ENCODE measurements at places on chromosomes 7 and 10.
A peak's percentile ranks its signal among the peaks of the same experiment; 100 is the strongest.

GRCh38 chr7:39851466-39852045 lies 98.5 kb upstream of the CDK13 start:
- no peak for DNase-seq

GRCh38 chr7:50205011-50205410 lies 99.5 kb upstream of the IKZF1 start:
- DNase-seq = no peak

DNA sequence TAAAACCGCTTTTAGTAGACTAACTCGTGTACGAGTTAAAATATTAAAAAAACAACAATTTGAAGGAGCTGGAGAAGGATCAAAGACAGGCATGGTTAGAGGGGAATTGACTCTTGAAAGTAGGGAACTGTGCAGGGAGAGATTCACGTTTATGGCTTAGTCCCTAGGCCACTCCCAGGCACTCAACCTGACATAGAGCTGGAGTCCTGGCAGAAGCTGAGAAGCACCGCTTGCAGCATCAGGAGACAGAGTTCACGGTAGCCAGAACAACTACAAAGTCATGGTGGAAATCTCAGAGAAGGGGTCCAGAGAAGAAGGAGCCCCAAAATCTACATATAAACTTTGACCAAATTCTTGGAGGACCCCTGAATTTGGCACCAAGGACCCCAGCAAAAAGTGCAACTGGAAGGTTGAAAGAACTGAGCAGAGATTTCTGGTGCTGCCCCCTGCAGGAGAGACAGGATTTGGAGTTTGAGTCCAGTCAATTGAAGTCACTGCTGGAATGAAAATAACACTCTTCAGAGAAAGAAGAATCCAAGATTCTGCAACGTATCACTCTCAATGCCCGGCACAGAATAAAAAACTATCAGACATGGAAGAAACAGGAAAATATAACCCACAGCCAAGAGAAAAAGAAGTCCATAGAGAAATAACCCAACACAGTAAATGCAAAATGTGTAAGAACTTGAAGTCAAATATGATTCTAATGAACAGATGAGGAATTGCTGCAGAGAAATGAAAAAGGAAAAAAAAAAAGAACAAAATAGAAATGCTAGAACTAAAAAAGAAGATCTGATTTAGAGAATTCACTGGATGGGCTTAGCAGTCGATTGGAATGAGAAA lies 493.3 kb upstream of the PODXL start:
- DNase-seq = no peak

GRCh38 chr10:84401854-84402611 lies 73.6 kb downstream of the CCSER2 start:
- DNase-seq = no peak

- no peak for DNase-seq
Measured at GRCh38 chr7:20153999-20154398, 63.2 kb downstream of the MACC1 start.

DNA sequence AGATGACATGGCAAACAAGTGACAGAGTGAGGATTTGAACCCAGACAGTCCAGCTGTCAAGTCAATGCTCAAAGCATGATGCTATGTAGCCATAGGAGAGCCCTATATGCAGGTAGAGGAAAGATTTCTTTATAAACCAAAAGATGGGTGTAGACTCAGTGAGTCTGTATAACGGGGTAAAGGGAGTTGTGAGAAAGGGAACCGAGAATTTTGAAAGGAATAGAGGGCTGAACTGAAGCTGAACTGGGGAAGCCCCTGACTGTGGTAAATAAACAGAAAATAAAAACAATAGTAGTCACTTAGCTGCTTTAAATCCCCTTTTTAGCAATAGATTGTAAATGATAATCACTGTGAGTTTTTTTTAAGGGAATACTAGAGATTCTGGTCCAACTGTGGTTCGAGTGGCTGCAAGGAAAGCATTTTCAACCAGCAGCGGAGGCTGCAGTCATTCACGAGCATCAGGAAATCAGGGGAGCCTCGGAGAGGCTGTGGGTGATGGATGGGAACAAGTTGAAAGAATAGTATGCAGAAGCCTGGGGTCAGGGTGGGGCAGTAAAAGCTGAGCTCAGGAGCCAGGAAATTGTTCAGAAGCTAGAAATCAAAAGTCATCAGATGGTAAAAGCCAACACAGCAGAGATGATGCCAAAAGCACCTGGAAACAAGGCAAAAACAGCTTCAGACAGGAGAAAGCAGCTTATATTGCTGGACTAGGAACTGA lies 393.5 kb downstream of the GFRA1 start:
- no peak for DNase-seq

DNA sequence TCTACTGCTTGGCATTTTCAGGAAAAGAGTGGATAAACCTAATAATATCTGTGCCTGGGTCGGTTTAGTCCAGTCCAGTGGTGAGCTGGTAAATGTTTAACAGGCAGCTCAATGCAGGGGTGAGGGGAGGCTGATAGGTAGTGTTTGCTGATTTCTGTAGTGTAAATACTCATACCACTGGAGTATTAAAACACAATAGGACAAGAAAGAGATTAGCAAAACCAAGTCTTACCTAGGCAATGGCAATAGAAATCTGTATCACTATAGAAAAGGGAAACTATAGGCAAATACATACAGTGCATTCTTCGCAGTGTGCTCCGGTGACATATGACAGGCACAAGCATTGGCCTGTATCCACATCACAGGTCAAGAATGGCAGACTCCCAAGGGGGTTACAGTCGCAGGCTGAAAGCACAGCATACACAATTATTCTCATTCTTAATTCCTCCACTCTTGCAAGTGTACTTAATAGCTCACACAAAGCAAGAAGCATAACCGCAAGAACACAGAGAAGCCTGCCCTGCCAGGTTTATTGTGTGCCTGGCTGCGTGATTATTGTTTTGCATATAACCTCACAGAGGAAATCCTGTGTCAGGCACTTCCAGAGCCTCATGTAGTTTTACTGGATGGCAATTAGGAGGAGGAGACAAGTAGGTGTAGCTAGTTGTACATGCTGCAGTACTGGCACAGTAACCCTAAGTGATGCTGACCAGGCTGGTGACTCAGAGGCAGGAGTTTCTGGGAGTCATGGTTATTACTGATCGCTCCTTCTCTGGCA lies 35.0 kb downstream of the LAMB4 start:
- DNase-seq = no peak

GRCh38 chr10:95260909-95261552 lies 29.8 kb downstream of the PDLIM1 start:
- DNase-seq = no peak

GRCh38 chr10:127292888-127293287 lies 96.5 kb upstream of the INSYN2A start:
- no peak for DNase-seq

DNA sequence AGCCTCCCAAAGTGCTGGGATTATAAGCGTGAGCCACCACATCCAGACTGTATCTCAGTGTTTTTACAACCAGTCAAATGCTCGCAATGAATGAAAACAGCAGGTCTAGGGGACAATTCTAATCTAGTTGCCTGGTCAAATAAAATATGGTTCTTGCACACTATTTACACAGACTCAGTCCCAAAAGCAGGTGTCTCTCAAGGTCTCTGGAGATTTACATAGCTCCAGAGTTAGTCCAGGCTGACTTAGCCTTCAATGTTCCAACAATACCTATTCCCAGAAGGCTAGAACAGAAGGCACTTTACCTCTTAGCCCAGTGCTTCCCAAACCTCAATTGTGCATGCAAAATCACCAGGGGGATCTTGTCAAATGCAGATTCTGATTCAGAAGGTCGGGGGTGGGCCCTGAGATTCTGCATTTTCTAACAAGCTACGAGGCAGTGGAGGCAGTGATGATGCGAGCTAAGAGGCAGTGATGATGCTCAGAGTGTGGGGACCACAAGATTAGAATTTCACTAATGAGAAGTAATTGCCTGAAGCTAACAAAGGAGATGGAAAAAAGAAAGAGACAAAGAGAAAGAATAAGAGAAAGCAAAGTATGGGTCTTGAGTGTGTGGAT lies 6.4 kb downstream of the KIAA1549 start:
- no peak for DNase-seq

GRCh38 chr10:78335691-78336401 lies 302.2 kb downstream of the RPS24 start:
- peak; percentile 33 for DNase-seq

GRCh38 chr10:88901984-88902789 lies 22.1 kb downstream of the STAMBPL1 start:
- no peak for DNase-seq

DNA sequence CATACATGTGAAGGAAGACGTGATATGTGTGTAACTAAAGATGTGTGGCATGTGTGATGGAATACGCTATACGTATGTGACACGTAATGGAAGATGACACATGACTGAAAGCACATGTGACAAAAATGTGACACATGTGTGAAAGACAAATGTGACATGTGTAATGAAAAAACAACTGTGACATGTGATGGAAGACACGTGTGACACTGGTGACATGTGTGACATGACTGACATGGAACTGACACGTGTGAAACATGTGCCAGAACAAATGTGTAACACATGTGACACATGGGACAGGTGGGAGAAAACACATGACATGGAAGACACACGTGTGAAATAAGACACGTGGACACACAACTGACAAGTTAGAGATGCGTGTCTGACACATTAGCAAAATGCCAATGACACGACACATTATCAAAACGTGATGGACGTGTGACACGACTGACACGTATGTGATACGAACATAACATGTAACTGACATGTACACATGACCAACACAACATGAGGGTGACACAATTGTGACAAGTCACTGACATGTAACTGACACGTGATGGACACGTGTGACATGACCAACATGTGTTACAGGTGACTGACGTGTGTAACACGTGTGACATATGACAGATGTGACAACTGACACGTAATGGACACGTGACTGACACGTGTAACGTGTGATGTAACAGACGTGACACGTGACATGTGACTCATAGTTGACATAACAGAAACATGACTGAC lies 24.4 kb downstream of the CRPPA start:
- no peak for DNase-seq

DNA sequence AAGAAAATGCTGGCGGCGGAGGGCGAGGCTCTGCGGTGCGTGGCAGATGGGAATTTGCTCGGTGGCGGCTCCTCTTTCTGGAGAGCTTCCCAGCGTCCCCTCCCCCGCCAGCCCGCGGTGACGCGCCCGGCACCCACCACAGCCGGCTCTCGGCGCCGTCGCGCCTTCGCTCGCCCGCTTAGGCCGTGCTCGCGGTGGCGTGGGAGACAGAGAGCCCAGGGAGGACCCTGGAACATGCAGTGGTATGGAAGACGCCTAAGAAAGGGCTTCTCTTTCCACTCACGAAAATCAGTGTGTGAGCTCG lies 576 bp upstream of the CSGALNACT2 start:
- DNase-seq = peak; percentile 64
